H54 (cell line): ENCODE measurements at places on chromosomes 3 and 15.

- DNase-seq = no peak
Measured at GRCh38 chr3:195154111-195154791, 116.7 kb downstream of the XXYLT1 start.

DNA sequence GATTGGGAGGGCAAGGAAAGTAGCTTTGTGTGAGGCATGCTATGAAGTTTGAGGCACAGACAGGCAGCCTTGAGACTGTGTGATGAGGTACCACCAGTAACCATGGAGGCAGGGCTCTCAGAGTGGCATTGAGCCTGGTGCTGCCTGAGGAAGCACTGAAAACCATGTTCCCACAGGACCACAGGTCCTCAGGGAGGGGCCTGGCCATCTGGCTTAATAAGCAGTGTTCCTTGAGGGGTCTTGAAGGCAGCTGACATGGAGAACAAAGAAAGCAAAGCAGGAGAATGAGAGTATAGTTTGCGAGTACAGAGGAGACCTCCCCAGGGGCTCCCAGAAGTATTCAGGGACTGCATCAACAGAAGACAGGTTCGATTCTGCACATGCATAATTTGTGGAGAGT, 346.6 kb downstream of the EPHB1 start:
- no peak for DNase-seq

DNA sequence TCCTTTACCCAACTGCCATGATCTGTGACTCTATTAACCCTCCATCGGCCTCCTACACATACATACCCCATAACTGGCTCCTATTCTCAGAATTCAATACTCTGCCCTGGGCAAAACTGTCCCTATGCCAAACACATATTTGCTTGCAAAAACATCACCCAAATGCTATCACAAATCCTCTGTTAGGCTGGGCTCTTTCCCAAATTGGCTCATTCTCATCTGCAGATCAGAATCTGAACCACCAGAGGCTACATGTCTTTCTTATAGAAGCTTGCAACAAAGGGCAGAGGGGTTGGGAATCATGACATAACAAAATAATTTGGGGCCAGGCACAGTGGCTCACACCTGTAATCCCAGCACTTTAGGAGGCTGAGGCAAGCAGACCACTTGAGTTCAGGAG, 45.4 kb upstream of the GOLM2 start:
- no peak for DNase-seq

DNA sequence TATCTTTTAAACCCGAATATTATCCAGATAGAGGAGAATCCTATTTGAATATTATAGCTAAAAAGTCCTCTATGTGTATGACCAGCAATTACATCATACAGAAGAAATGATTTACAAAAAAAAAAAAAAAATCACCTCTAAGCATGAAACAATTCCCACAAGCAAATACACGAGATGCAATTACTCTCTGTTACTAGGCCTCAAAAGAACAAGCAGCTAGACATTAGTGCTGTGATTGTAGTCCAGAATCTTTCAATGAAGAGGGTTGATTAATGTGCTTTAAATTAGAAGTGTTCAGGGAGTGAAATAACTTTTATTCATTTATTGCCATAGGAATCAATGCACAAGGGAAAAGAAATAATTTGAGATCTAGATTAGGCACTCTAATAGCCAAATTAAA, 1379.5 kb upstream of the GBE1 start:
- DNase-seq = no peak

GRCh38 chr15:83209333-83209732, 1.7 kb upstream of the HDGFL3 start:
- no peak for DNase-seq

DNA sequence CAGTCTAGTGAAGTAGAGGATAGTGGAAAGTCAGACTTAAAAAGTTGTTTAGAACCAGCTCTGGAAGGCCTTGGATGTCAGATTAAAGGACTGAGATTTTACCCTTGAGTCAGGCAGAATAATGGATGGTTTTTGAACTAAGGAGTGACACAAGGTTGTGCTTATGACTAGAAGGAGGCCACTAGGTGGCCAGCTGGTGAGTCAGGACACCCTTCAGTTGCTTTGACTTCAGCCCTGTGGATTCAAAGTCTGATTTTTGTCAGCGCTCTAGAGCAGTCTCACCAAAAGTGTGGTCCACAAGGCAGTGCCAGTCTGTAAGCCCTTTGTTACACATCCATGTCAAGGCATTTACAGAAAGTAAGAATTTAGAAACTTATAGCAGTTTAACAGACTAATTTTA, 3.8 kb upstream of the GABPB1 start:
- DNase-seq = peak; percentile 13

- no peak for DNase-seq
Measured at GRCh38 chr15:54803134-54803808, 393.5 kb downstream of the RSL24D1 start.

GRCh38 chr3:143329567-143330211, 210.1 kb downstream of the CHST2 start:
- no peak for DNase-seq

DNA sequence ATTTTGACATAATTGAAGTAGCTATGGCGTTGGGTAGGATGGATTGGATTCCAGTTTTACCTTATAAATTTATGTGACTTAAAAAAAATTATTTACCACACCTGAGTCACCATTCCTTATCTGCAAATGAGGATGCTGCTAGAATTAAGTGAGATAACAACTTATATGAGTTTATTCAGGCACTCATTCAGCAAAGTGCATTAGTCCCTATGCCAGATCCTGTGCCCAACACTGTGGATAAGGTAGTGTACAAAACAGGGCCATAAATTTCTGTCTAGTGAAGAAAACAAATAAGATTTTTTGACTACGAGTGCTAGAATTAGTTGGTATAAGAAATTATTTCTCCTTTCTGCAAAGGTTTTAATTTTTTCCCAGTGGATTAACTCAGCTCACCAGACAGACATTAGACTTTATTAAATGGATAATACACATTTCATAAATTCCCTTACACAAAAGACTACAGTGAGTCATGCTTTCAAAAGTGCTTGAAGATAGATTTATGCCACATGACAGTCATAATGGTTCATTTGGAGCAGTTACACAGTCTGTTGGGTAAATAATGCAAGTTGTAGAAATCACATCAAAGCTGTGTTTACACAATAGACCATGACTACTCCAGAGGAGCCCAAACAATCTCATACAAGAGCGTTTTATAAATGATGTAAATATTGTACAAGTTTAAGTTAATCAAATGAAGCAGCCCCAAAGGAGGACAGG, 129.9 kb upstream of the TGFBR2 start:
- DNase-seq = no peak

- no peak for DNase-seq
Measured at GRCh38 chr15:48392356-48392755, 61.1 kb downstream of the DUT start.

GRCh38 chr3:154759966-154760365, 320.2 kb upstream of the MME start:
- no peak for DNase-seq

- no peak for DNase-seq
Measured at GRCh38 chr3:158732856-158733200, 571 bp upstream of the RARRES1 start.

DNA sequence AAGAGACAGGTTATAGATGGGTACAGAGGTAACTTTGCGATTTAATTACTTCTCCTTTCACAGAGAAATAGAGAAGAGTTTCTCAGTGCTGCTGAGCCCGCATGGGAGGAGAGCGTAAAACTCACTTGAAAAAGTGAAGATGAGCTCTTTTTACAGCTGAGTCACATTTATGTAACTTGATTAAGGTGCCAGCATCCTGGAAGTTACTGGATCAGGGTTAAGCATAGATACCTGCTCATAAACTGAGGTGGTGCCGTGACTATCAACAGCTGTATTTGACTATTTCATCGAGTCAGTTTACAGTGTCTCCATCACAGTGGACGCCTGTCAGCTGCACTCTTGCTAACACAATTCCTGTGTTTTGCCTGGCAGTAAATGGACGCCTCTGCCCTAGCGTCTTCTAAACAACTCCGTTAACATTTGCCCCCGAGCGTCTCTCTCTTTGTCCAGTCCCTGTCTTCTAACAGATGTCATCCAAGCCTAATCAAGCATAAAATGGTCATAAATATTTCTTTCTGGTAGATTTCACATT, 414.6 kb downstream of the FOXP1 start:
- DNase-seq = no peak

- peak; percentile 52 for DNase-seq
Measured at GRCh38 chr15:74193299-74193718, 9.3 kb downstream of the STRA6 start.

- no peak for DNase-seq
Measured at GRCh38 chr3:147113293-147114044, 292.9 kb downstream of the ZIC4 start.

DNA sequence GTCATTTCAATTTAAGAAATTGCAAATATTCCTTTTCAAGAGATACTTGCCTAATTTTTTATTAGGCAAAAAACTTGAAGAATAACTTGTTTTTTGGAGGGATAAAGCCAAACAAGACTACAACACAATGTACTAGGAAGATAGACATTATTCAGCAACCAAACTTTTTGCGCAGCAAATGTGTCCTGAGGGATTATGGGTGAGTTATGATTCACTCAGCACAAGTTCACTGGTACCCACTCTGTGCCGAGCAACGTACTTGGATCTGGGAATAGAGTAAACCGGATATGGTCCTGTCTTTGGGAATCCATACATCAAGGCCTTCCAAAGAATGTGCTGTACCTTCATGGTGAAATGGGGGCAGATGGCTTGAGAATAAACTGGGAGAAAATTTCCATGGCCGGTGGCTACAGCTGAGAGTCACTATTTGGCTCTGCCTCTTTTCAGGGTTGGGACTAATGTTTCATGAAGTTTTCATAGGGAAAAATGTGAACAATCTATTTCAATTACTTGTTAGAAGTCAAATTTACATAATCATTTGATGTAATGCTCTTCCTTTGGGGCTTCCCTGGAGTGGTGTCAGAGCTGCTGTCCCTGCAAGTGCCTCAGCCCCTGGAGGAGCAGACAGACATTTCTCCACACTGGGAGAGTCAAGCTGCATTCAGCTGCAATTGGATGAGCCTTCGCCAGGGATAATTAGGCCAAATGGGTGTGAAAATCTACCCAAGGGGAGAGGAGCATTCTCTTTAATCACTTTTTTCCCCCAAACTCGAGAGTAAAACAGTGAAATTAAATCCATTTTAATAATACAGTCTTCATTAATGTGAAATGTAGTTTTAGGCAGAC, 315.2 kb downstream of the CLSTN2 start:
- DNase-seq = no peak

GRCh38 chr3:17140670-17141505, 256.1 kb downstream of the PLCL2 start:
- DNase-seq = no peak

GRCh38 chr15:33458421-33458820, 147.7 kb downstream of the RYR3 start:
- DNase-seq = no peak

DNA sequence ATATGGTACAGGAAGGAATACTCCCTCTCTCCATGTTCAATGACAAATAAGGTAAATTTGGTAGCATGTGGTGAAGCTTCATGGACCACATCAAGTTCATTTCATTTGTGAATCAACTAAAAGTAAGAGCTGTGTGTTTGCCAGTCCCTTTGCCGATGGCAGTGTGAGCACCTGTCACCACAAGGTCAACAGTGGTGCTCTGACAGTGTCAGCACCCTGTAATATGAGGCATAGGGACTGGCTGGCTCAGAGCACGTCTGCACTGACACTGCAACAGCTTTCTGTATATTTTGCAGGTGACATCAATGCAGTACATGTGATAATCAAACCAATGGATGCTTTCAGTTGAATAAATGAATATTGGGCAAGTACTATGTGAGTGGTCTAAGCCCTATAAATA, 852.4 kb downstream of the TUSC7 start:
- no peak for DNase-seq

GRCh38 chr3:142447852-142448823, at the start of gene XRN1:
TSS of gene XRN1 (minus strand) at chr3:142448037. CDS start at chr3:142447944, 93 bp downstream.
- DNase-seq = peak; percentile 89

DNA sequence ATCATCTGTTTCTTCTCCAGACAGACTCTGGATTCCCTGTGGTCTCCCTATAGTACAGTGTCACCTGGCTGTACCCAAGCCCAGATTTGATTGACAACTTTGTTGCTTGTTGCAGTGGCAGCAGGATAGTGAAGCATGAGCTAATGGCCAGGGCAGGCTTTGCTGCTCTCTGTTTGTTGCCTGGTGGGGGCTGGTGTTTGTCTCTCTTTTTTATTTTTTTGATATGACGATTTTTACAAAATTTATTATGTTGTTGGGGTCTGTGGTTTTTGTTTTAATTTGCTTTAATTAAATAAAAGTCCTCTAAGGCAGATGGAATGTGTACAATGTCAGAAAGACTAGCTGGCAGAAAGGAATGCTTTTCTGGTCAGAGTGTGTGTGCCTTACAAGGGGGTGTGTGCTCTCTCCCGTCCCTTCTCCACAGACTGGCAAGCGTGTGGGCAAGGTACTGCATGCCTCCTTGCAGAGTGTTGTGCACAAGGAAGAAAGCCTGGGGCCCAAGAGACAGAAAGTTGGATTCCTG, 15.2 kb upstream of the CLEC3B start:
- DNase-seq = peak; percentile 39

- no peak for DNase-seq
Measured at GRCh38 chr3:34696831-34697230, 898.4 kb downstream of the PDCD6IP start.

DNA sequence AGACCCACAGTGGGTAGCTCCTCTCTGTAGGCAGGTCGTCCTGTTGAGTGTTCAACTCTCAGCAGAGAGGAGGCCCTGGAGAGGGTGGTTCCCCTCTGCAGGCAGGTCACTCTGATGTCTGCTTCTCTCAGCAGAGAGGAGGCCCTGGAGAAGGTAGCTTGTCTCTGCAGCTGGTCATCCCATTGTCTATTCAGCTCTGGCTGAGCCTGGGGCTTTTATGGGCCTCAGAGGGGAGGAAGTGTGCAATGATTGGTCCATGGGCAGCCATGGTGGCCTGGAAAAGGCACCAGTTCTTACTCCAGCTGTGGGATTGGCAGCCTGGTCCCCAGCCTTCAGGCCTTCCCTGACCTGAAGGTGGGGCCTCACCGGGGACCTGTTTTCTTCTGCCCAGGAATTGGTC, 52.9 kb downstream of the PPCDC start:
- DNase-seq = no peak

- no peak for DNase-seq
Measured at GRCh38 chr15:51720201-51720995, 17.1 kb downstream of the LYSMD2 start.

DNA sequence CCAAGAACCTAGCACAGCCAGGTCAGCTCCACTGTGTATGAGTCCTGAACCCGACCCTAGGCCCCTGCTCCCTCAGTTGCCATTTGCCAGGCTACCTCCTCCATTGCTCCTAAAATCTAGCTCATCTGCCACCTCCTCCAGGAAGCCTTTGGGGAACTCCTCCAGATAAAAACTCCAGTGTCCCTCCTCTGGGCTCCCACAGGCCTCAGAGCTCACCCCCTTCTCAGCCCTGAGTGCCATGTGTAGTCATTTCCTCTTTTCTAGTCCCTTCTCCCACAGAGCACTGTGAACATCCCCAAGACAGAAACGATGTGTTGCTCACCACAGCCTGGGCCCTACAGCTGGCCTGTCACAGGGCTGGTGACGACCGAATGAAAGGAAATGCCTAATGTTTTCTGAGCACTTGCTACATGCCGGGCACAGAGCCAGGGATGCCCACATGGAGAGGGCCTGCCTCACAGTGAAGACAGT, 61.0 kb downstream of the IQSEC1 start:
- DNase-seq = peak; percentile 68
